ENCODE measurements at places on chromosomes 12 and 14. TPM values are rescaled to one million over a fixed set of nuclear protein-coding genes. Genes with fewer than 3 reads are reported as not detected.

RNASE3 gene
- not detected for total RNA-seq

OR4K5 gene
- not detected for total RNA-seq

B3GNT4 gene
- total RNA-seq, result 0.67 TPM

TSFM gene
- total RNA-seq, result 23.6 TPM

TCL1A gene
- not detected for total RNA-seq

- DNase-seq, result no peak
Measured at GRCh38 chr14:51455041-51455835, 196.5 kb upstream of the FRMD6 start.

DNA sequence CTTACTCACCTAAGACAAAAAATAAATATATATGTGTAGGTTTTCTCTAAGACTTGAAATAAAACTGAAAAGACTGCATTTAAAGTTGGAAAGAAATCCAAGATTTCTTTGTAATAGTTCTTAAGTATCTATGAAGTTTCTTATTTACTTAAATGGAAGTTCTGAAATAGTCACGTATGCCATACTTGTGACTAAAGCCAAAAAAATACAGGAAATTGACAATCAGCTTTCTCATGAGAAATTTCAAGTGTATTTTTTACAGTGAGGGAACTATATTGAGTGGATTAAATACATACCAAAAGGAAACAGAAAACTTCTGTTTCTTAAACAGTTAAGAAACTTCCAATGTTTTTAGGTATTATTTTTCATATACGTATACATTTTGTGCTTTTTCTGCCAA lies 188.1 kb downstream of the DPY19L2 start:
- DNase-seq, result no peak

DNA sequence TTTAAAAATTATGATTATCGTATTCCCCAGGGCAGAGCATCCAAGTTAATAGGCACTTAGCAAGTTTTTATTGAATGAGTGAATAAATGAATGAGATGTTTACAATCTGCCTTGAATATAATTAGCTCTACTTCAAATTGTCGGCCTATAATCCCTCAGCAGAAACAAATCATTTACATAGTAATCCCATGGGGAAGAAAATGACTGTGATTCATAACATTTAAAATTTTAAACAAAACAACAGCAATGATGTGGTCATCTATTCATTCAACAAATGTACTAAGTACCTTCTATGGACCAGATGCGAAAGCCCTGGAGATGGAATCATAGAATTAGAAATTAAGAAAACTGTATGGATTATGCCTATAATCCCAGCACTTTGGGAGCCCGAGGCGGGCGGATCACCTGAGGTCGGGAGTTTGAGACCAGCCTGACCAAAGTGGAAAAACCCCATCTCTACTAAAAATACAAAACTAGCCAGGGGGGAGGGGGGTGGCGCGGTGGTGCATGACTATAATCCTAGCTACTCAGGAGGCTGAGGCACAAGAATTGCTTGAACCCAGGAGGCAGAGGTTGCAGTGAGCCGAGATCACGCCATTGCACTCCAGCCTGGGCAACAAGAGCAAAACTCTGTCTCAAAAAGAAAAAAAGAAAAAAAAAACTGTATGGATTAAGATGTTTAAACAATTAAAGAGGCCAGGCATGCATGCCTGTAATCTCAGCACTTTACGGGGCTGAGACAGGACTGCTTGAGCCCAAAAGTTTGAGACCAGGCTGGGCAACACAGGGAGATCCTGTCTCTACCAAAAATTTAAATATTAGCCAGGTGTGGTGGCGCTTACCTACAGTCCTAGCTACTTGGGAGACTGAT lies 17.7 kb upstream of the MDM2 start:
- no peak for DNase-seq

DNA sequence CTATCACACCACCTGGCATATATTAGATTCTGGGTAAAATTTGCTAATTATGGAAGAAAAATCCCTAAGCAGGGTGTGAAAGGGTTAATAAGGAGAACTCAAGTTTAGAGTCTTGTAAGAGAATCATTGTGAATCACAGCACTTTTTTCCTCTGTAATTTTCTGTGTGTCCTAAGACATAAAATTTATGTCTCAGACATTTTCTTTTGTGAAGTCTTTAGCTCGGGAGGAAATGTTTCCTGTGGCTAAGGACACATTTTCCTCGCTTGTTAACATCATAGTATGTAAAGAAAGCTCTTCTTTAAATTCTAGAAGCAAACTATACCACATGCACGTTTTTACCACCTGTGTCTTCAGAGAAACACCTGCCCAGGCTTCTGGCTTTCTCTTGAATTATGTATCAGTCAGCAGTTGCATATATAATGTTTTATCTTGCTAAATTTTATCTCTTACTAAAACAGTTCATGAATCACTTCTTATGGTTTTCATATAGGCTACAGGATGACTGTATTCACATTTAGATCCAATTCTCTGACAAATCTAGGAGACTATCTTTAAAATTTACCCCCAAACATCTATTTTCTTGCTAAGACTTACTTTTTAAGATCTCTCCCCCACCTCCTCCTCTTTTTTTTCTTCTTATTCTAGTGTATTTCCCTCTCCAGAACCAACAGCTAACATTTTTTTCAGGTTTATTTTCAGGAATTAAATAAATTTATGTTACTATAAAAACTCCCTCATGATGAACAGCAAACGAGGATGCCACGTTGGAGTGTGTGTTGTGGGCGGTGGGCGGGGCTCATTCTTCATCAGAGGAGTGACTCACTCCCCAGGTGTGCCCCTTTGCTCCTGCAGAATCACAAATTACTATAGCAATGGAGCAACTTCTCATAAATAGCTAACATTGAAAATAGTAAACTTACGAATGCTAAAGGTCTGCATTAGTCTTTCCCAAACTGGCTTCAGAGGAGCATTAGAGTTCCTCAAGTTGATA lies 11.6 kb upstream of the CSRP2 start:
- peak; percentile 72 for DNase-seq

- DNase-seq, result no peak
Measured at GRCh38 chr12:115166698-115167315, 482.8 kb upstream of the TBX3 start.
